ENCODE measurements at places on chromosomes 12 and 14.

- DNase-seq = no peak
Measured at GRCh38 chr12:132422381-132423043, 67.4 kb upstream of the FBRSL1 start.

GRCh38 chr12:106079148-106079738 lies 59.5 kb downstream of the NUAK1 start:
- no peak for DNase-seq

DNA sequence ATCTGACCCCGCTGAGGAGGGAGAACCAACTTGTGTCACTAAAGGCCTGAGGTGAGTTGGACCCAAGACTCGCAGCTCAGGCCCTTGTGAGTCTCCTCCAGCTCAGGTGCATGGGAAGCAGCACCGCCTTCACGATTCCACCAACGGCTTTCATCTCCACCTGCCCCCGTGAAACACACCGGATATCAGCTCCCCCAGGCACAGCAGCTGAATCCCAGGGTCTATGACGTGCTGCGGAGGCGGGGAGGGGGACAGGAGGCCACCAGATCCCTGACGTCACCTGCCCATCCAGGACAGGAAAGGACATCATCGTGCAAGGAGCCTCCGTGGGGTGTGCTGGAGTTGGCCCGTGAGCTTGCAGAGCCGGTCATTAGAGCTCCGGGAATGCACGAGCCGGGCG lies 18.5 kb upstream of the SFSWAP start:
- no peak for DNase-seq

DNA sequence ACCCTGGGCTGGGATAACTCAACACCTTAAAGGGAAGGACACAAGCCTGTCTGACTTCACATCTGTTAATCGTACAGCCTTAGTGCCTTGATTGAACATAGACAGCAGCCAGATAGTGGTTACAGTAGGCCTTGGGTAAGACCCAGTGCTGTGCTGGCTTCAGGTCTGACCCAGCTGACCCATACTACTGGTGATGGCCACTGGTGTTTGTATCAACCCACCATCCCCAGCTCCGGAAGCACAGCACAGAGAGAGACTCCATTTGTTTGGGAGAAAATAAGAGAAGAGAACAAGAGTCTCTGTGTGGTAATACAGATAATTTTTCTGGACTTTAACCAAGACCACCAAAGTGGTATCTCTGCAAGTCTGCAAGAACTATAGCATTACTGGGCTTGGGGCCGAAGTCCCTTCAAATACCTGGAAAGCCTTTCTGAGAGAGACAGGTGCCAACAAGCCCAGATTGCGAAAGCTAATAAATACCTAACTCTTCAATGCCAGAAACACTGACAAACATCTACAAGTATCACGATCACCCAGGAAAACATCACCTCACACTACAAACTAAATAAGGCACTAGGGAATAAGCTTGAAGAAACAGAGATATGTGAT lies 330.1 kb upstream of the GARIN2 start:
- DNase-seq = no peak

GRCh38 chr14:71555654-71556559 lies 376.3 kb upstream of the RGS6 start:
- DNase-seq = no peak

DNA sequence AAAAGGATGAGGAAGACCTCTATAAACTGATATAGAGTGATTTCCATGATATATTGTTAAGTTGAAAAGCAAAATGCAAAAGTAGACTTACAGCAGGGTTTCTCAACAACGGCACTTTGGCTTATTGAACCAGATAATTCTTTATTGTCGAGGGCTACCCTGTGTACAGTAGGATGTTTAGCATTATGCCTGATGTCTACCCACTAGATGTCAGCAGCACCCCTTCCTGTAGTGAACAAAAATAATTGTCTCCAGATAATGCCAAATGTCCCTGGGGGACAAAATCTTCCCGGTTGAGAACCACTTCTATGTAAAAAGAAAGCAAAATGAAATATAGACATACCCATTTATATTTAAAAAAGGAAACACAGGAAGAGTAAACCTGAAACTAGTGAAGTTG lies 32.4 kb downstream of the ABCD2 start:
- peak; percentile 52 for DNase-seq

DNA sequence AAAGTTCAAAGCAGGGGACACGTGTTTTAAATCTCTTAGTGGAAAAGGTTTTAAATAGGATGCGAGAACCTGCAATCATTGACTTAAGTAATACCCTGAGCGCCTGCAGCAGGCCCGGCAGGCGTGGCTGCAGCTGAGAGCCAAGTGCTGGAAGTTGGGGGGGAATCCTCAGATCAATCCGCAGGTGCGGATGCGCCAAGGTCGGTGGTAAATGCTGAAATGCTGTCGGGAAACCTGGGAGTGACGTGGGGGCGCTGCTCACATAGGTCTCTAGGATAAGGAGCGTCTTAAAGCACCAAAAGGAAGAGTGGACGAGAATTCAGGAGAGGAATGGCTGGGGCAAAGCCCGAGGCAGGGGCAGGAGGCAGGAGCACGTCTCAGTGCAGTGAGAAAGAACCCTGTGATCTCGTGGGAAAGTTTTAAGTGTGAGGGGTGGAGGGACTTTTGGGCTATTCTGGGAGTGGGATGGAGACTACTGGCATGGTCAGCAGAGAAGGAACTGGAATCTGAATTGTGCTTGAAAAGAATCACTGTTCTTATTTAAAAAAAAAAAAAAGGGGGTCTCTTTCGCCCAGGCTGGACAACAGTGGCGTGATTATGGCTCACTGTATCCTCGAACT lies 883 bp upstream of the CDCA4 start:
- DNase-seq = peak; percentile 83

- no peak for DNase-seq
Measured at GRCh38 chr12:4293299-4293965, 19.9 kb downstream of the CCND2 start.

- no peak for DNase-seq
Measured at GRCh38 chr14:20578325-20578724, 9.5 kb downstream of the RNASE11 start.

DNA sequence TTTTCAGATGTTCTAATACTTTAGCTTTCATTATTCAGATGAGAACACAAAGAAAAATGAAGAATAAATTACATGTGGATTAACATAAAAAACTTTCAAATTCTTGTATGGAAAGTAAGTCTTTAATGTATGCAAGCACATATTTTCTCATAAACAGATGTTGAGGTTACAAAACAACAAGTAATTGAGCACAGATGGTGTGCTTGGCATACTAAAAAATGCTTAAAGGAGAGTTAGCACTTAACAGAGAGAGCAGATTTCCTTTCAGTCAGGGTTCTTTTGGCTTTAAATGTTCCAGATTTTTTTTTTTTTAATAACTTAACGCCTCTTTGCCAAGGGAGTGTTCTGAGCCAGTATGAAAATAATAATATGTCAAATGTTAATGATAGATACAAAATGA lies 96.0 kb downstream of the RASSF9 start:
- DNase-seq = peak; percentile 57

DNA sequence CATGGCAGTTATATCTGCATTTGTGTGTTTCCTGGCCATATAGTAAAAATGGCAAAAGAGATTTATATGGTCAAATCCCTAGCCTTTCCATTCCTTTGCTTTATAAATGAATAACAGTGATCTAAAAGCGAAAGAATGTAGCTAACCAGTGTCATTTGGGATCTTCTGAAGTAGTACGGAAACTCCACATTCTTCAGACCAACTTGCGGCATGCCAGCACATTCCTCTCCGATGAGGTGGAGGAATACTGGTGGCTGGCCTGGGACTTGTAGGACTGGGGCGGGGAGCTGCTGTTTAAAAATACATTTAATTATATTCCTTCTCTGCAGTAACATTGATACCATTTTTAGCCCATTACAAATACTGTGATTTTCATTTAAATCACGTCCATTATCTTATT lies 85.3 kb downstream of the SAMD4A start:
- DNase-seq = no peak

DNA sequence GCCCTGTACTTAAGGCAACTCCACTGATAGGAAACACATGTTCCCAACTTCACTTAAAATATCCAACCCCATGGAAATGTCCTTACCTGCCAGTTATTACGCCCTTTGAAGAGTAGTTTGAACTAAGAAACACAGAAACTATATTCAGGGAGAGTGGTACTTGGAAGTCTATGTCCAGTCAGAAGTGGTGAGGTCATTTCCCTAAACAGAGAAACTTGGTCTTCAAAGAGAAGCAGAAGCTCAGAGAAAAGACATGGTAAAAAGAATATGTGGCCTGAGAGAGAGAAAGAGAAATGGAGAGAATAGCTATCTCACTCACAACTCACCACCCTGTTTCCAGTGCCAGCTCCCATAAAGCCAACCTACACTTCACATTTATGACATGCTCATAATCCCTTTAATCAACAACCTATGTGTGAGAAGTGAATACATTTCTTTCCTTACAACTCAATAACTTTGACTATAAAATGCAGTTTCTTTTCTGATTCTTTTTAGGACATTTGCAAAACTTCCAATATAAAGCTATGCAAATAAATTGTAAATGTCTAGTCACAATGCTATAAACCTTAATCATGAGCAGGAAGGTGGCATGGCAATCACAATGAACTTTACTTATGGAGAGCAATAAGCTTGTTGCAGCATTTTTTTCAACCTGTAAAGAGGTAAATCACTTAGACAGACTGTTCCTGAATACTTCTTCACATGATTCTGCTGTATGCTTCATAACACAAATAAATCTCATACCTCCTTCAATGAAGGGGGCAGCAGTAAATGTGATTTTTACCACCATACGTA lies 67.1 kb downstream of the CPNE8 start:
- no peak for DNase-seq

- no peak for DNase-seq
Measured at GRCh38 chr14:78254911-78255461, 84.8 kb downstream of the NRXN3 start.

DNA sequence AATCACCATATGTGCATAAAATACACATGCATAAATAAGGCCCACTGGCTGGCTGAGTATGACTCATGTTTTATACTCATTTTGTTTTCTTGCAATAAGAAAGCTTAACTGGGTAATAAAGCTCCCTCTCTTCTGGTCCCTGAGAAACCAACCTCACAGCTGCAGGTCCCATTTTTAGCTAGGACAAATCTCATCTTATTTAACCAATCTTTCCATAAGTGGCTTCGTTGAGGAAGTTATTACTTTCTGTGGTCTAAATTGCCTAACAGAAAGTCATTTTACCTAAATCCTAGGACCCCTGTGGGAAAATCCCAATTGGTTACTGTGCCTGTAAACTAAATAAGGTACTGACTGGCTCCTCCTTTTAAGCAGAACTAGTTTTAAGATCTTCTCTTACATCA lies 232.8 kb upstream of the FBXO33 start:
- no peak for DNase-seq

- no peak for DNase-seq
Measured at GRCh38 chr14:31479027-31479426, 8.8 kb downstream of the GPR33 start.

DNA sequence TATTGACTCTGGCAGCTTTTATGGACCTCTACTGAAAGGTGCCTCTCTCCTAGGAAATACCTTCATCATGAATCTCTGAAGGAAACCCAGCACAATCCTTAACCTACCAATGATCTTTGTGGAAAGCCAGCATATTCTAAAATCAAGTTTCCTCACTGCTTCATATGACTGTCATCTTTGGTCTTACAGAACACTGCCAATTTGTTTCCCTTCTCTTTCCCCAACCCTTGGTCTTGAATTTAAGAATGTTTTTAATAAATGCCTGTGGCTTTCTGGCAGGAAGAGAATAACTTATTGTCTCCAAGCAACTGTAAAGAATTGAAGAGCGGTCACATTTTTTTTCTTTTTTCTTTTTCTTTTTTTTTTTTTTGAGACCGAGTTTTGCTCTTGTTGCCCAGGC lies 427.6 kb downstream of the IPO8 start:
- DNase-seq = no peak

DNA sequence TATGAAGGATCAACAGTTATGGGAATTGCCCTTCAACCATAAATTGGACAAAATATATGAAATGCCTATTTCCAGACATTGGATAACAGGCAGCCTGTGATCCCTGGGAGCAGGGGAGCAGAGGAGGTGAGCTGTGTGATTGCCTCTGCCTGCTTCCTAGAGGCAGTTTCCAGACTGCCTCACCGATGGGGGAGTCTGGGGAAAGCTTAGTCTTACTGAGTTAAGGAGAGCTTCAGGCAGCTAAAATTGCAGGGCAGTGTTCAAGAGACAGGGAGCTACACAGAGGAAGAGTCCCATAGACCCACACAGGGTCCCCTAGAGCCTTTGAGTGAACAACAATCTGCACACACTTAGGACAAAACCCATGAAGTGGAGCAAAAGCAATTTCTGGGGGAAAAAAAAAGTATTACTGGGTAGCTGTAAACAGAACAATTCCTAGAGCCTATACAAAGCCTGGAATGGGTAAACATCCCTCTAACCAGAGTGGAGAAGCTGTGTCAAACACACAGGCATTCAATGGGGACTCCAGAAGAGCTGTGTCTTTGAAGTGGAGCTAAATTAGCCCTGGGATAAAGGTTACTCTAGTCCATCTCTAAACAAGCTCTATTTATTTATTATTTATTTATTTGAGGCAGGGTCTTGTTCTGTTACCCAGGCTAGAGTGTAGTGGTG lies 48.3 kb upstream of the ACTN1 start:
- DNase-seq = no peak

DNA sequence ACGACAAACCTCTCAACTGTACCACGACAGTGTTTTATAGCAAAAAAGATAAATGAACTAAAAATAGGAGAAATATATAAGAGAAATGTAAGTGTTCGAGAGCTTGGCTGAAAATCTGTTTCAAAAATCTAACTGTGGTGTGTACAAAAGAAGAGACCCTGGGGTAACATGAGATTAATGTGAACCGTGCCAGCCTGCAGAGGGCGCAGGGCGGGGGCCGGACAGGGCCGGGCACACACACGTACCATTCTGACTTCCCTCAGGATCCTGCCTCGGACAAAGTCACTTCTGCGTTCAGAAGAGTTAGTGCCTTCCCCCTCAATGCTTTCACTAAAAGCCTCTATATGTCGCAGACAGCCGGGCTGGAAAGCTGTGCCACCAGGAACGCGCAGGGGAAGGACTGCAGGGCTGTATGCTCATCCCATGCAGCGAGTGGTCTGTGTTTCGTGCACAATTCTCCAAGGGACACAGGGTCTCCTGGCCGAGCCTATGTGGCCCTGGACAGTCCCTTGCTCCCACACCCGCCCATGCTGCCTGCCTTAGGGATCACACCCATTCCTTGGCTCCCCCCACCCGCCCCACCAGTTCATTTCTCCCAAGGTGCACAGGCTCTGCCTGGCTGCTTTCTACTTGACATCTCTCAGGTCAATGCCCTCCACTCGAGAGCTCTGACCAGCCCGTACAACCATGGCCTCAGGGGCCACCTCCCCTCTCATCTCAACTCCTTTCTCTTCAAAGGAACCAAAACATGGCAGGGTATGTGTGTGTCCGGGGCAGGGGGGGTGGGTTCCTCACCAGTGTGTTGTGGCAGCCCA lies 8.5 kb downstream of the CDCA4 start:
- DNase-seq = no peak

DNA sequence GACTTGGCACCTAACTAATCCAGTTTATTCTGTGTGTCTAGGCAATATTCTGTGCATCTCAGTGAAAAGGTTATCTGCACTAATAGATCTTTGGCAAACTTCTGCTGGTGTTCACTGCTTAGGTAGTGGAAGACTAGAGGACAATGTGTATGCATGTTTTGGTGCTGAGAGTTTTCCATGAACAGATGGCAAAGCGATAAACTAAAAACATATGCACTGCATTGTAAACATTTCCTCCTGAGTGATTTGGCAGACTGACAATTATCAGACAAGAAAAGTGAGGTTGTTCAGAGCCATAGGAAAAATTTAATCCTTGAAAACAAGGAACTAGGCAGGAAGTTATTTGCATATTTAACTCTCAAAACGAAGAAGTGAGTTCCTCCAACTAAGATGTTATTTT lies 400.4 kb downstream of the ATP23 start:
- peak; percentile 72 for DNase-seq

- no peak for DNase-seq
Measured at GRCh38 chr14:67478800-67479084, 9.8 kb downstream of the TMEM229B start.

All from NCI-H524 (cell line).